GM10248 (cell line): ENCODE measurements at places on chromosomes 3 and 15.

DNA sequence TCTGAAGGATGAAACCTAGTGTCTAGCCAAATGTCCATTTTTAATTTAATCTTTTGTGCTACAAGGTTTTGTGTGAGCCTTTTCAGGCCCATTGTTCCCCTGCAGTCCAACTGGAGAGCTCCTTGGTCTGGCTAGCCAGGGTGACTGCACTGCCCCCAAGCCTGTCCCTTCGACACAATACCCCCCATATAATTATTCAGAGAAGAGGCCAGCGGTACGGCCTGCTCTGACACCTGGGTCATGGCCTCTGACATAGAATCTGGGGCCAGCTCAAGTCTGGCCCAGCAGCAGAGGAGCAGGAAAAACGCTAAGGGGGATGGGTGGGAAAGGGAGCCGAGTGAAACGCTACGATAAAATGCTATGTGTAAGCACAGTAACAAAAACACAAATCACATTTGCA, 64.2 kb upstream of the PYGO1 start:
- DNase-seq = no peak

DNA sequence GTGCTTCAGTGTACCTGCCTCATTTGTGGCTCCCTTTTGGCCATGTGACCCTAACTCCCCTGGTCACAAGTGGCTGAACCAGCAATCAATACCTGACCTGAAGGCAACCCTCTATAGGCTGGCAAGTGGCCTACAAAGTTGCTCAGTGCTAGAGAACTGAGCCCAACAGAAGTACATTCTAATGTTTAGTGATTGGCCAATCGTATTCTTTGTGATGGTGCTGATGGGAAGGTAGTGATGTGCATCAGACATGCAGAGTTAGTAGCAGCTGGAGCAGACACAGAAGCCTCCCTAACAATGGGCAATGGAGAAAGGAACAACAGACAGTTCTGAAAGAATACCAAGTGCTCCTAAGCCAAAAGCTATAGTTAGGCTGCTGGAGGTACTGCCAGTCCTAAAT, 10.4 kb upstream of the ATOSA start:
- no peak for DNase-seq

- DNase-seq = no peak
Observed at GRCh38 chr3:21839176-21839575, 88.2 kb upstream of the ZNF385D start.

DNA sequence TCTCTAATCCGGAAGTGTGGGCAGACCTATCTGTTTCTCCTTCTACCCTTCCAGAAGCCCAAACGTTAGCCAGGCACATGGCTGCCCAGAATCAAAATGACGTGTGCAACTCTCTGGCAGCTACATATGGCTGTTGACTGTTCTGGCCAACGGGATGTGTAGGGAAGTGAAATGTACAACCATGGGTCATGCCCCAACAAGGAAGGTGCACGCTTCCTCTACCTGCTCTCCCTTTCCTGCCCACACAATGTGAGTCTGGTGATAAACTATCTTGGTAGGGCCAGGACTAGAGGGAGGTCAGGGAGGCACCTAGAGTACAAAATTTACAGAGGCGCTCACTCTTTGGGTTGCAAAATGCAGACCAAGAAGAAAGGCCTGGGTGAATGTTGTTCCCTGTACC, 495.9 kb upstream of the PROK2 start:
- DNase-seq = no peak

DNA sequence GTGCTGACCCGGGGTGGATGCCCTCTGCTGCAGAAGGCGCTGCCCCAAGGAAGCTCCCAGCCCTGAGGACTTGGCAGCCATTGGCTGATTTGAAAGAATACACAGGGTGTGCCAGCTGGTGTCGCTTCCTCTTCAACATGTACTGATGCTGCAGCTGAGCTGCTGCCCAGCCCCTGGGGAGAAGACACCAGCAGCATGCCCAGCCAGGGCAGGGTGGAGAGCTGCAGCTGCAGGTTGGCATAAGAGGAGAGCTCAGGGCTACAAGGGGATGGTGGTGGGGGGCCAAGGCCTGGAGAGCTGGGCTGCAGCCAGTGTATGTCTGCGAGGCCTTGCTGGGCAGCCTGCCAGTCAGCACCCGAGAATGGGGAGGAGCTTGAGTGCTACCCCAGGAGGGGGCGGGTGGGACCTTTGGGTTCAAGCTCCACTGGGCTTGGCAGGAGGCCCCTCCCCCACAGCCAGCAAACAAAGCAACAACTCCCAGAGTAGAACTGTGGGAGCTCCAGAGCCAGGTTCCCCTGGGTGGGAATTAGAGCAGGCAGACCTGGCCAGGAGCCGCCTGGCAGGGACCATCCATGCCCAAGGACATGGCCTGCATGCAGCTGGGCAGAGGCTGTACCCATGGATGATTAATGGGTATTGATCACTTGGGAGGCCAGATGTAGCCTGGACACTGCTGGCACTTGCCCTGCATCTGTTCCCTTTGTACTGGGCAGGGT, 9.2 kb upstream of the SEMA4B start:
- DNase-seq = peak; percentile 60

DNA sequence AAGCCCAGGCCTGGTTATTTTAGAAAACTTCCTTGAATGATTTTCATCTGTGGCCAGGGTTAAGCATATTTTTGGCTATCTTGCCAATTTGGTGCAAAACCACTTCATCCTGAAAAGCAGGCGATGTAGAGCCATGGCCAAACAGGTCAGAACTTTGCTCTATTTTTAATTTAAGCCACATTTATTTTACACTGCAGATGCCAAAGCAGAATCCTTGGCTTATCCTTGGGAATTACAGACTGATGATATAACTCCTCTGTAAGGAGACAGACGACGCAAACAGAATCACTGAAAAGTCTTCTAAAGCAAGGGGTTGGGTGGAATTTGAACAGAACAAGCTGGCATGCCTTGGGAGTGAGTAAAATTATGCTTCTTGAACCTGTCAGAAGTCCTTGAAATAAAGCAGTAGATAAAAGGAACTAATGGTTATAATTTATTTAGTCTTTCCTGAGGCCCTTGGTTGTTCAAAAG, 121.9 kb downstream of the CHST2 start:
- no peak for DNase-seq

DNA sequence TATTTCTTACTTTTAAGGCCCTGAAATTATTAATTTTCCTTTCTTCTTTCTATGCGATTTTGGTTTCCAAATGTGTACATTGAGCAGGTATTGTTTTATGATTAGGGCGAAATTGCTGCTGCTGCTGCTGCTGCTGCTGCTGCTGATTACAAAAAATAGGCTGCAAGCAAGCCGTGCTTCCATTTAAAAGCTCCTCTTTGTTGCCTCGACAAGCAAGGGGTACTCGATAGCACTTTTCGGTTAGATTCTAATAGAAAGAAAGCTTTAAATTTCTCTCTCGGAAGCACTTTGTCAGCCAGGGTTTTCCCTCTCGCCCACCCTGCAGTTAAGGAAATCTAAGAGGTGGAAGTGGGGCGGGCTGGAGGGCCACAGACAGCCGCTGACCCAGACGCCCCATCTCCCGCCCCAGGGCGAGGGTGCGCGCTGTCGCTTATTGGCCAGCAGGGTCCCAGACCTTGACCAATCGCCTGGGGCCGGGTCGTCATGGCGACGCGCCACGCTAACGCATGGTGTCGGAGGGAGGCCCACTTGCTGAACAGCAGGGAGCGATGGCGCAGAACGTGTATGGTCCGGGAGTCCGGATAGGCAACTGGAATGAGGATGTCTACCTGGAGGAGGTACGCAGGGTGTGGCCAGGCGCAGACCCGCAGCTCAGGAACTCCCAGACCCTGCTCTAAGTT, at the start of gene CFAP161:
Gene CFAP161, plus strand, starts transcription at position 489 of the 680 bp plus-strand sequence. Its CDS starts 60 bp downstream, at position 549.
- DNase-seq = peak; percentile 36

DNA sequence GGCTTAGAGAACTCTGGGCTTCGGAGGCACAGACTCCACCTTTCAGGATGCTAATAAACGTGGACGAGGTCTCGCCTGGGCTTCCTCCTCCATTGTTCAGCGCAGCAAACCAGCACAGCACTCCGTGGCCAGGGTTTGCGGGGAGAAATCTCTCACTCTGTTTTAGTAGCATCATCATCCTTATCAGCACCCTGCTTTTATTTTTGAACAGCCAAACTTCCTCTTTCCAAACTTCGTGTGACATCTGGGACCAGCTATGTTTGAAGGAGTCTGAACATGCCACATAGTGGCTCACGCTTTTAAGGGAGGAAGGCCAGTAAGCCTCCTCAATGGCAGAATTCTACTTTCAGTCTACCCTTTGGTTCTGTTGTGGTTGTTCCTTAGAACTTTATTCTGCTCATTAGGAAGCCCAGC, 149.0 kb downstream of the PGPEP1L start:
- DNase-seq = no peak

GRCh38 chr3:11391174-11391879, 119.1 kb downstream of the ATG7 start:
- no peak for DNase-seq

DNA sequence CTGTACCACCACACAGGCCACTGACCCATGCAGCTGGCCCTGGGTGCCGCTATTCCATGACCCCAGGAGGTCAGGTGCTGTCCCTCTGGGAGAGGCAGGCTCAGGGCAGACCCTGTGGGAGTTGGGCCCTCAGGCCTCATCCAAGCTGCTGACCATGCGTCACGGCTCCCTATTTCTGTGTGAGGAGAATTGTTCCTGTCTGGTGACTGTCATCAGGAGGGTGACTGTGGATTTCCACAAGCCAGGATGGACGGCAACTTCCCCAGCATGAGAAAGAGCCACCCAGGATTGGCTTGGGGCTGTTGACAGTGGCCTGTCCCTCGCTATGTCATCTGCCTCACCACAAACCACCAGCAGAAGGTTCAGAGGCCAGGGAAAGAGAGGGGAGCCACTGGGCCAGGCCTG, 41.4 kb downstream of the ZDHHC19 start:
- DNase-seq = no peak

GRCh38 chr3:146308682-146309081, 57.8 kb upstream of the PLSCR4 start:
- DNase-seq = no peak

DNA sequence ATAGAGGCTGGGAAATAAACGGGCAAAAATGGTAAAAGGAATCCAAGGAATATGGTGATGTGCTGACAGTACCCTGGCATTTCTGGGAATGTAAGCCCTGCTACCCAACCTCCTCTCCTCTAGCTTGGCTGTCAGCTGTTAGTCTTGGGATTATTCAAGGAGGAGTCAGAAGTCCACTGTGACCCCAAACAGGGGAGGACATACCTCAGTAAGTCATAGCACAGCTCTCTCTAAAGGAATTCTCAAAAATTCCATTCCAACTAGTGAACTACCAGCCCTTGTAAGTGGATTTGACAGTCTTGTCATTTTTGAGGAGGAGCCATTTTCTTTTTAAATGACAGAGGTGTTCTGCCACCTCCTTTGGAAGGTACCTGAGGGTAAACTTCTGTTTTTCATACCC, 207.5 kb downstream of the PDCD6IP start:
- DNase-seq = no peak

GRCh38 chr3:51605938-51606337, 65.1 kb upstream of the TEX264 start:
- no peak for DNase-seq

DNA sequence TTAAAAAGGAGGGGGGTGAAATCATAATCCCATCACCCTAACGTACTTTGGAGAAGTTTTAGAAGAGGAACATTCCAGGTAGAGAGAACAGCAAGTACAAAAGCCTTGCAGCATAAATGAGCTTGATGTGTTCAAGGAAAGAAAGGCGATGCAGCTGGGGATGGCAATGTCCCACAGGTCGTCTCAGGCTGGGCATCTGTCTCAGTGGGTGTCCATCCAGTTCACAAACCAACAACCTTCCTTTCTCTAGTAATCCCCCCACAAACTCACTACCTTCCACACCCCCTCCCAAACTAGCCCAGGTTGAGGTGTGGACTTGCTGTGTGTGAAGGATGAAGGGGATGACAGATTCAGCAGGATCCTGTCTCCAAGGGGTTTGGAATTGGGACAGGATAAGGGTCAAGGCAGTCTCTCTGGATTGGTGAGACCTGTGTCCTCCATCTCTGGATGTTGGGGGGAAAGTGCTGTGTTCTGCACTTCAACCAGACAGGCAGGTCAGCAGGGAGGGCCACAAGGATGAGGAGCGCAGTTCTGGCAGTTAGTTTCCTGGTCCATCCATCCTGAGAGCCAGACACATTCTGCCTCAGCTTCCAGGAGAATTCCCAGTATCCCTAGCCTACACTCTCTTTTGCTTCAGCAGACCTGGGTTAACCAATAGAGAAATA, 1.7 kb upstream of the ESYT3 start:
- no peak for DNase-seq

- no peak for DNase-seq
Observed at GRCh38 chr15:35674873-35675781, 129.2 kb upstream of the DPH6 start.

DNA sequence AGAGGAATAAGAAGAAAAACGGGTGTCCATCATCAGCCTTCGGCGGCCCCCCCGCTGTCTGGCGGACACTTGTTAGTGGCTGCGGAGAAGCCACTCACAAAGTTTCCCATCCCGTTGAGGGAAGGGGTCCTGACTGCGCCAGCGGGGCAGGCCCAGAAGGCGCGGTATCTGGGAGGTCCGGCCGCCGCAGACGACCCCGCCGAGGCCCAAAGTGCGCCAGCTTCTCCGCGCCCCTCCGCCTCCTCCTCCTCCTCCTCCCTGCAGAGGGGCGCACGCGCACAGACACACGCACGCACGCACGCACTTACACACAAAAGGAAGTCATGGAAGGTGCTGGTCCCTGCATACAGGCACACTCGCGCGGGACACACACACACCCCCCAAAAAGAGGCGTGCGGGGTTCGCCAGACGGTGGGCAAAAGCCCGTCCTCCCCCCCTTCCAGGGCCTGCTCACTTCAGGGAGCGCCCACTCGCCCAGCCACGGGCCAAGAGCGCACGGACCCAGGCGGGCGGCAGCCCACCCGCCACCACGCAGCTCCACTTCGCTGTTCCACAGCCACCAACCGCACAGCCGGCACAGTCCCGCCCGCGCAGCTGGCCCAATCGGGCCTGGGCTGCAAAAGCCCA, 18.0 kb downstream of the ZNF148 start:
- DNase-seq = peak; percentile 86

DNA sequence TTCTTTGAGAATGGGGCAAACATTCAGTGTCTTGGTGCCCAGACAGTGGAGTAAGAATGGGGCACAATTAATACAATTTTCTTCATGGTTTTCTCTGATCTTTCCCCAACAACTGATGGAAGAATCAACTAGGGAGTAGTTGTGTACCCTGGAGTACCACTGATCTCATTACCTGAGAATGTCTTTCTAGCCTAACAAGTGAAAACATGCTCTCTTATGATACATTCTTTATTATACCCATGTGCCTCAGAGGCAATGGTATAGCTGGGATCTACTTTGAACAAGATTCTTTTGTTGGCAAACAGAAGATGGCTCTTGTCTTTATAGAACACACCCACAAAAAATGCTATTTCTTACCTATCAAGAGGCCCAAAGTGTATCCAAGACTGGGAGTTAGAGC, 250.6 kb upstream of the CMC1 start:
- DNase-seq = no peak
